ENCODE measurements at places on chromosomes 6 and 20.

DNA sequence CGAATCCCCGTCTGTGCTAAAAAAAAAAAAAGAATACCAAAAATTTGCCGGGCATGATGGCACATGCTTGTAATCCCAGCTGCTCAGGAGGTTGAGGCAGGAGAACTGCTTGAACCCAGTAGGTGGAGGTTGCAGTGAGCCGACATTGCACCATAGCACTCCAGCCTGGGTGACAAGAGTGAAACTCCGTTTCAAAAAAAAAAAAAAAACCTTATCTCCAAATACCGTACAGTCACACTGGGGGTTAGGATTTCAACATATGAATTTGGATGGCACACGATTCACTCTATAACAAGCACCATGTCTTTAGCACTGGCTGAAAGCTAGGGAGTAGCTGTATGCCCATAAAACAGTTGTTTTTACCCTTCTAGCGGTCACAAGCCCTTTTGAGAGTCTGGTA, 3.8 kb downstream of the SMIM13 start:
- DNase-seq = no peak

GRCh38 chr20:32034581-32035425, 17.2 kb upstream of the HCK start:
- DNase-seq = no peak

- no peak for DNase-seq
These were observed 272.1 kb downstream of the LRFN2 start for GRCh38 chr6:40315060-40315459.

DNA sequence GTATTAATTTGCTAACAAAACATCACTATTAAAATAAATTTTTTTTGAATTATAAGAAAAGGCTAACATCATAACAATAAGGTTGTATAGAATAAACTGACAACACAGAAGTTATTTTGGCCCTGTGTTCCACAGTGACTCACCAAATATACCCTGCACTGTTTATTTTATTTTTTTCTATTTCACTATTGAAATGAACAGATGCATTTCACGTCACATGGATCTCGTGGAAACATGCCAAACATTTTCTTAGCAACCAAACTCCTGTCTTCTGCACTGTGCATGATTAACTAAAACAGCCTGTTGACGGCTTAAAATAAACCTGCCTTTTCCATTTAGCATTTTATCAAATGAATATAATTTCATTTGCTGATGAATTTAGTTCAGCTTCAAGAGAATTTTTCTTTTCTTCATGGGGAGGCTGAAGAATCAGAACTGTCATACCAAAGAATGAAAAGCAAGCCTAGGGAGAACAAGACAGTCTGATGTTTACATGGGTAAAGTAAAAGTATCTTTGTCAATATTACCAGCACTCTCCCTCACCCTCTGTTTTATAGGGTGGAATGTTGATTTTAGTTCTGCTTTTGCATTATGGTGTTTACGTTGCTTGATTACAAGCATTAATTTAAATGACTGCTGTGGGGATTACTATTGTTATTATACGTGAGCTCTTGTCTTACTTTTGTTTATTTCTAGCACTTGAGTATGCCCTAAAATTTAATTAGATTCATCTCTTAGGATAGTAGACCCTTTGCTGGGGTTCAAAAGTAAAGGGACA, 115.3 kb downstream of the LCA5 start:
- DNase-seq = peak; percentile 18

DNA sequence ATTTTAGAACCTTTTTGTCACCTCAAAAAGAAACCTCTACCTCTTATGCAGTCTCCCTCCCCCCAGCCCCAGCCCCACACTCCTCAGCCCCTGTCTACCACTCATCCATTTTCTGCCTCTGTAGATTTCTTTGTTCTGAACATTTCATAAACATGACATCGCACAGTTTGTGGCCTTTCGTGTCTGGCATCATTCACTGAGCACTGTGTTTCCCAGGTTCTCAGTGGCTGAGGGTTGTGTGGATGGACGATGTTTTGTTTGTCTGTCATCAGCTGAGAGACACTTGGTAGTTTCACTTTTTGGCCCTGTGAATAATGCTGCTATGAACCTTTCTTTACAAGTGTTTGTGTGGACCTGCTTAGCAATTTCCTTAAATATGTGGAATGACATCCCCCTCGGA, 64.5 kb downstream of the FAM120B start:
- DNase-seq = no peak

DNA sequence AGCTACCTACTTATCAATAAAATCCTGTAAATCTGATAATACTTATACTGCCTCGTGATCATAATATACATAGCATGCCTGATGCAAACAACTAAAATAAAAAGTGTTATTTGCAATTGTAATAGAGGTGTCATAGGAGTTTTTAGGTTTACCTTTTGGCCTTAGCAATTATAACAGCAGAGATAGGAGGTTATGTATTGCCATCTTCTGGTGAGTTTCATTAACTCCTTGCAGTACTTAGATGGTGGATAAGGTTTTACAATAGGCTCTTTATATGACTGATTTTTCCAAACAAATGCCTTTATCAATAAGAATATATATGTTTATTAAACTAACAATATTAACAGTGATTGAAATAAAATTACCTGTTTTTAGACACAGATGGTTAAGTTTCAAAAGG, 27.8 kb upstream of the MYCT1 start:
- DNase-seq = no peak

DNA sequence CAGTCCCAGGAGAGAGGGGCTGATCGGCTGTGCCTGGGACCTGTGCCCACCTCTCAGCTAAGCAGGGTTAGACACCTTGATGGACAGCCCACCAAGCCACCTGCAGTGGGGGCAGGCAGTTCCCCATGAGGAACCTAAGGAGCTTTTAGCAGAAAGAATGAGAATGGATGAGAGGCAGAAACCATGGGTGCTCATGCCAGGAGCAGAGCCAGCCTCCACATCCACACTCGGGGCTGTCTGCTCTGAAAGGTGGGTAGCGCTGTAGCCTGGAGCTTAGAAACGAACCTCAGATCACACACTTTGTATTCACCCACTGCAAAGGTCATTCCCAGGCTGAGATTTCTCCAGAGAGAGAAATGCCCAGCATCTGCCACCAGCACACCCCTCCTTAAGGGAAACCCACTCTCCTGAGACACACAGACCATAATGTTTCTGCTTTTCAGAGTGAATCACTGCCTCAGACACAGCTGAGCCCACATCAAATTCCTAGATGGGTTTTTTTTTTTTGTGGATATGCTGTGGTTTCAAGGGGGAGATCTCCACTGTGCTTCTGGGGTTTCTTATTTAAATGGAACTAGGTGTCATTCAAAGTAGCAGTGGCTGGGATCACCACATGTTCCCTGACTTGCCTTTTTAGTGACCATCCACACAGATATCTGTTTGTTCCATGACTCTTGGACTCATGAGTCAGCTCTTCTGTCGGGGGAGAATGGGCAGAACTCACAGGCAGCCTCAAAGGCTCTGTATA, 218.9 kb downstream of the EYA2 start:
- no peak for DNase-seq

- DNase-seq = no peak
These were observed 15.6 kb upstream of the UQCC2 start for GRCh38 chr6:33727126-33727525.

DNA sequence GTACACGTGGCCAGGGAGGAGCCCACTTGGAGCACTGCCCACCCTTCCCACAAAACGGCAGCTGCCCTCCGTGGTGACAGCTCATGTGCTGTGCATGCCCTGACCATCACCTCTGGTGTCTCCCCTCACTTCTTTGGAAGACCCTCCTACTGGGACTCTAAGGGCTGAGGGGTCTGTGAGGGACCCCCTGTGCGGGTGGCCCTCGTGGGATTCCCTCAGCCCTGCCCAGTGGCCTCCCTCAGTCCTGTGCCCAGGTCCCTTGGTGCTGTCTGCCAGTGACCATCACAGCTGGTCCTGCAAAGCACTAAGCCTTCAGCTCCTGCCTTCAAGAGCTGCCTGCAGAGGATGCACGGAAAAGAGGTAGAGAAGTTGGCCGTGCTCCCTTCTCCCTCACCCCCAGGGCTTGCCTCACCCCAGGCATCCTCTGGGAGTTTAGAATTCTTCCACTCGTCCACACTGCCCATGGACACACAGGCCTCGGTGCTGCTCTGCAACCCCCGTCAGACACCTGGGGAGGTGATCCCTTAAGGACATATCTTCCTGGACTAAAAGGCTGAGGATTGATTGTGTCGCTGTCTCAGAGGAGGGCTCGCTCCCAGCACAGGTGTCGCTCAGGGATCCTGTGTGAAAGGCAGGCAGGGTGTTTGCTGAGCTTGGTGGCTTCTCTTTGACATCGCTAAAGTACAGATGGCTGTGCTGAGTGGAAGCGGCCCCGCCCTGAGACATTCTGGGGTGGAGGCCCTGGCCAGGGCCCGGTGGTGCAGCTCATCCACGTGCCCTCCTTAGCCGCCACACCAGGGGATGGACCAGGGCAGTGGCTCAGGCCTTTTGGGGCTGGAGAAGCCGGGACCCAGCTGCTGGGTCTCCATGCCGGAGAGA, 119.5 kb upstream of the FRMD1 start:
- DNase-seq = no peak

GRCh38 chr6:154499855-154500589, 10.5 kb downstream of the CNKSR3 start:
- no peak for DNase-seq

GRCh38 chr20:54079652-54080051, 9.3 kb upstream of the BCAS1 start:
- DNase-seq = no peak

- DNase-seq = no peak
These were observed 539 bp downstream of the CDYL start for GRCh38 chr6:4776493-4777393.

- peak; percentile 37 for DNase-seq
These were observed 78.5 kb upstream of the TRDN start for GRCh38 chr6:123715006-123715863.

- DNase-seq = no peak
These were observed 370.0 kb upstream of the SPTLC3 start for GRCh38 chr20:12638633-12639312.

- DNase-seq = no peak
These were observed 269.7 kb downstream of the PRL start for GRCh38 chr6:22027040-22027725.

DNA sequence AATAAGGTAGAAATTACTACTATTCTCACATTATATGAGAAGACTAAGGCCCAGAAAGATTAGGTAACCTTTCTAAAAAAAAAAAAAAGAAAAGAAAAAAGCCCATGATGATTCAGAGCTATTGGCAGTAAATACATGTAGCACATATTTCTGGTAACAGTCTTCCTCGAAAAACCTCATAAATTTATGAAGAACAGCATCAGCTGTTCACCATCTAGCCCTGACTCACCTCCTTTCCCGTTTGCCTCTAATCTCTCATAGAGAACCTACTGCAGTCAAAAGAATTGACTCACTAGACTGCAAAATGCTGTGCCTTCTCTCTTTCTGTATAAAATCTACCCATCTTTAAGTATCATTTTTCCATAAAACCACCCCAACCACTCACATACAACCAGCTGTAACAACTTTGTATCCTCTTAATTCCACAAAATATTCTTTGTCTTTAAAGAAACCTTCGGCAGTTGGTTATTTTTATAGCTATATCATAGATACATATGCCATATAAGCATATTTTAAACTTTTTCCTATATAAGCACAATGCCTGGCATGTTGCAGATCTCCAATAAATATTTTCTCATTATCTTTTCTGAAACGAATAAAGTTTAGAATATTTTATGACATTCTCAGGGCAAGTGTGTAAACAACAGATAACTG, 152.7 kb upstream of the ENPP5 start:
- no peak for DNase-seq

GRCh38 chr6:35665573-35665972, 23.1 kb downstream of the FKBP5 start:
- DNase-seq = no peak

DNA sequence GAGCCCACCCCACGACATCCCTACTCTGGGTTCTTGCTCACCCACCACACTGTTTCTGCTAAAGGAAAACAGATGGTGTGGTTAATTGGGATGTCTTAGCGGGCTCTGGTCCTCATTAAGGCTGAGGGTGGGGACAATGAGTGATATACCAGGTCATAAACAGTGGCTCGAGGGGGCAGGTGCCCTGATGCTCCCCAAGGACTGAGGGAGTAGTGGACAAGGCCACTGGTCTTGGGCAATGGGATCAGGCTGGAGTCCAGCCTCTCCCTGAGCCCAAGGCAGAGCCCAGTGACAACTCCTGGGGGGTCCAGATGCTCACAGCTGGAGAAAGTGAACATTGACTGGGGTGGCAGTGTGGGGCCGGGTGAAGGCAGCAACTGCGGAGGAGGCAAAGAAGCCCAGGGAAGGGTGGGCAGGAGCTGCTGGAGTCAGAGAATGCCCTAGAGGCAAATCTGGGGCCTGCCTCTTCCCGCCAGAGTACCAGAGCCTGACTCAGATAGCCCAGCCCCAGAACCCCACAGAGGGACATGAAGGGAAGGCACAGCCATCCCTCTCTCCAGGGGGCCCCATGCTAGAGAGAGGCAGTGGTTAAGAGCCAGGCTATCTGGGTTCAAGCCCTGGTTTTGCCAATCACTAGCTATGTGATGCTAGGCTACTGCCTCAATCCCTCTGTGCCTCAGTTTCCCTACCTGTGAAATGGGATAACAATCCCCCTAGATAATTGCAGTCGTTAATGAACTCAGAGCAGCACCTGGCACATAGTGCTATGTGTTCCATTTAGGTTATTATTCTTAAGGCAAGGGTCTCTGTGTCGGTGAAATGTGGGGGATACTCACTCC, 72.3 kb downstream of the MRPL14 start:
- DNase-seq = no peak

GRCh38 chr6:106637051-106637716, 7.8 kb downstream of the QRSL1 start:
- no peak for DNase-seq

DNA sequence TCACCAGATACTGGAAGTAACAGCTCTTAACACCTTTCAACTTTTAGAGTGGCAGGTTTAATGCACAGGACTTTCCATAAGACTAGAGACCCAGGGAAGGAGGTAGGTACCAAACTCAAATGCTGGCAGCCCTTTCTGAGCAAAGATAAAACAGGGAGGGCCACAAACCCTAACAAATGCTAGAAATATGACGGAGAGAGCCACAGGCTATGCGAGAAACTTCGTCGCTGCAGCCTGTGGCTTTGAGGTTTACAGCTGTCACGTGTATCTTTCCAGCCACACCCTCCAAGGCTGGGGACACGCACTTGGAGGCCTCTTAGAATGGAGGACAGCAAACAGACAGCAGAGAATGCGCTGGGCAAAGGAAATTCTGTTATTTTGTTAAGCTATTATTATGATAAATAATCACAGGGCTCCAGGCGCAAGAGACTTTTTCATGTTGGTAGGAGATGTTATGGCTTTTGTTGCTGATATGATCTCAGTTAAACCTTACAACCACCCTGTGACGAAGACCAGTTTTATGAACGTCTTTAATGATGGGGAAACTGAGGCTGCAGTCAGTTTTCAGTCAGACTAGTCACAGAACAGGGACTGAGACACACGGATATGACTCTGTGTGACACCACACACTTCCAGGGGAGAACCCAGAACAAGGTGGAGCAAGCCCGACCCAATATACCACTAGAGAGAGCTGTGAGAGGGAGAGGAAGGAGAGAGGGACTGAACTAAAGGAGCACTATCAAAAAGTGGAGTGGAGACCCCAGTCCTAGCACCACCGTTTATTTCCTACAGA, 2.0 kb downstream of the TRAM2 start:
- DNase-seq = no peak
